ENCODE measurements at places on chromosomes 1 and 21.

- DNase-seq = no peak
Observed at GRCh38 chr21:26148840-26149354, 21.7 kb downstream of the APP start.

DNA sequence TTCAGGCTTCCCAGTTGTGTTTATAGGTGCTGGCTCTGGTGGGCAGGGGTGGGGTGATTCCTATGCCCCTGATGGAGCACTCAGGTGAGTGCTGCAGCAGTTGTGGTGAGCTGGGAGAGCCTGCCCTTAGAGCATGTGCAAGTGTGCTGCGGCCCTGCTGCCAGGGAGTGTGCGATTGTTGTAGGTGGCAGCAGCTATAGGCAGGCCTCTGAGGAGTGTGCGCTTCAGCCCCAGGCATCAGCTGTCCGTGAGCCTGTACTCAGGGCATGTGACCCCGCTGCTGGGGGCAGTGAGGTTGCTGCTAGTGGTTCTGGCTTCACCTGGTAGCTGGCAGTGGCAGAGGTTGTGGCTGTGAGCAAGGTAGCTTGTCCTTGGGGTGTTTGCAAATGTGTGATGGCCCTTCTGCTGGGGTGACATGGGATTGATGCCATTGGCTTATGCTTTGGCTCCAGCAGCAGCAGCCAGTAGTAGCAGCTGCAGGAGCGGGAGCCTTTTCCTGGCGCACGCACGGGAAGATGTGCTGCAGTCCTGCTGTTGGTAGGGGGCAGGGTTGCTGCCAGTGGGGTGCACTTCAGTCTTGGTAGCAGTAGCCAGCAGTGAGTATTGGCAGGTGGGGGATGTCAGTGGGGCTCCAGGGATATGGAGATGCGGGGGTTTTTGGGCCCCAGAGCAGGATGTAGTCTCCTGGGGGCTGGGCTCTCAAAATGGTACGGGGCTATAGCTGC is 37.7 kb downstream of the SYCP1 start:
- peak; percentile 51 for DNase-seq

GRCh38 chr1:90989302-90989701 is 32.5 kb downstream of the ZNF644 start:
- DNase-seq = no peak

GRCh38 chr1:43520100-43520778 is 10.4 kb upstream of the PTPRF start:
- DNase-seq = no peak

GRCh38 chr1:45796381-45796780 is 7.0 kb upstream of the MAST2 start:
- DNase-seq = no peak

DNA sequence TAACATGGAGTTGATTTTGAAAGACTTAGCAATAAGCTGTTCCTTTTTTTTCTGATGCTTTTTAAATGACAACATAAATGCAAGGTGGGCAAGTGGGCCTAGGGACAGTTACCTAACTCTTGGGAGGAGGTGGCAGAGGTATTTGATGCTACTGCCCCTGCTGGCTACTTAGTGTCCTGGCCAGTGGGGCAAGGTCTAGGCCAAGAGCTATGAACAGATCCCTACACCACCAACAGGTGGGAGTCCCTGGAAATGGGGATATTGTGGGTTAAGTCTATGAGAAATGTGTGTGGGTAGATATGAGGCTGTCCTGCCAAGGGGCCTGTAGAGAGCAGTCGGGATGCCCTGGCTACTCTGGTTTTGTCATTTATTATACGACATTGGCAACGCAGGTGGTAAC is 31.3 kb upstream of the B3GALT5 start:
- DNase-seq = no peak

- no peak for DNase-seq
Observed at GRCh38 chr1:17883662-17884395, 128.7 kb downstream of the ACTL8 start.
